ENCODE measurements at places on chromosomes 3 and 15.

- no peak for DNase-seq
These were observed 90.4 kb downstream of the MB21D2 start for GRCh38 chr3:192827208-192827607.

DNA sequence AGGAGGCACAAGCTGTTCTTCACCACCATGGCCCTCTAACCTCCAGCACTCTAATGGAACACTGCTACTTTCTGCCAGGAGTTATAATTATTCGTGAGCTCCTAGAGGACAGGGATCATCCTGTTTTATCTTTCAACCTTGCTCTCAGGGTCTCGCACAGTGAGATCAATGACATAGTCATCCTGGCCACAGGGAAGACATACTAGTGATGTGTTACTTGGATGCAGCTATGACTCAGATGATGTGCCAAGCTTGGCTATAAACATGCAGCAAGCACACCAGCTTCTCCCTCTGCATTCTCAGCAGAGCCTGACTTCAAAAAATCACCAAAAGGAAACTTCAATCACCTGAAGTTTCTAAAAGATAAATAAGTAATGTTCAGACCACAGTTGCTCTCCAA, 203.8 kb upstream of the HES1 start:
- DNase-seq = no peak

- DNase-seq = no peak
These were observed 419.2 kb downstream of the ZNF385D start for GRCh38 chr3:21331857-21332256.

DNA sequence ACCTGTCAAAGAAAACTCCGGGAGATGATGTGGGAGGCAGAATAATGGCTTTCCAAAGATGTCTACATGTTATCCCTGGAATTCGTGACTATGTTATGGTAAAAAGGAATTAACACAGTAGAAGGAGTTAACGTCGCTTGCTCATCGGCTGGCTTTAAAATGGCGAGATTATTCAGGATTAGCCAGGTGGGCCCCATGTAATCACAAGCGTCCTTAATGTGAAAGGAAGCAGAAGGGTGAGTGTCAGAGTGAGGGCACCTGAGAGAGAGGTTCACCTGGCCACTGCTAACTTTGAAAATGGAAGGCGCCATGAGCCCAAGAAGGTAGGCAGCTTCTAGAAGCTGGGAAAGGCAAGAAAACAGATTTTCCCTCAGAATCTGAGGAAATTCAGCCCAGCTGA, 557.2 kb downstream of the EPHB1 start:
- DNase-seq = no peak

DNA sequence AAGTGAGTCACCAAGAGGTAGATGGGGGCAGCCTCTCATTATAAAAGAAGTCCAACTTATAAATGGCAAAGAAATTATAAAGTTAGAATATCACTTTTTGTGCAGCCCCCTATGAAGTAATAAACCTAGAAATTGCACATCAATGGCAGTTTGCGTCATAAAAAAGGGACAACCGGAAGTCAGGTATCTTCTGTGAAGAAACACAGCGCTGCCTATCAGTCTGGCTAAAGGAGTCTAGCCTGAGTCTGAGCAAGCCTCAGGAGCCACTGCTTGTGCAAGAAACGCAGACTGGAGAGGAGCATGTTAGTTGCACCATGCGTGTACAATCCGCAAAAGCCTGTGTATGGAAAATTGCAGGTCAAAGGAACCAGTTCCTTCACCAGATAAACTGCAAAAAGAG, 178.4 kb downstream of the ARRDC4 start:
- DNase-seq = no peak

DNA sequence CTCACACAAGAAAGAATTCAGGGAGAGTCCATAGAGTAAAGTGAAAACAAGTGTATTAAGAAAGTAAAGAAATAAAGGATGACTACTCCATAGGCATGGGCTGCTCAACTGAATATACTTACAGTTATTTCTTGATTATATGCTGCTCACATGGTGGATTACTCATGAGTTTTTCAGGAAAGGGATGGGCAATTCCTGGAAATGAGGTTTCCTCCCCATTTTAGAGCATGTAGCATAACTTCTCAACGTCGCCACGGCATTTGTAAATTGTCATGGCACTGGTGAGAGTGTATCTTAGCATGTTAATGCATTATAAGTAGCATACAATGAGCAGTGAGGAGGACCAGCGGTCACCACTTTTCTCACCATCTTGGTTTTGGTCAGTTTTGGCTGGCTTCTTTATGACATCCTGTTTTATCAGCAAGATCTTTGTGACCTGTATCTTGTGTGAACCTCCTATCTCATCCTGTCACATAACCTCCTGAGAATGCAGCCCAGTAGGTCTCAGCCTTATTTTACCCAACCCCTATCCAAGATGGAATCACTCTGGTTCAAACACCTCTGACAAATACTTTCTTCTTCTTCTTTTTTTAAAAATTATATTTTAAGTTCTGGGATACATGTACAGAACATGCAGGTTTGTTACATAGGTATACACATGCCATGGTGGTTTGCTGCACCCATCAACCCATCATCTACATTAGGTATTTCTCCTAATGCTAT, 849.7 kb downstream of the TBL1XR1 start:
- no peak for DNase-seq

- no peak for DNase-seq
These were observed 246.2 kb downstream of the ZBTB20 start for GRCh38 chr3:114900908-114901307.

GRCh38 chr15:77644543-77645247, 12.0 kb upstream of the LINGO1 start:
- no peak for DNase-seq

- no peak for DNase-seq
These were observed 173.0 kb downstream of the TIGIT start for GRCh38 chr3:114466816-114467215.

DNA sequence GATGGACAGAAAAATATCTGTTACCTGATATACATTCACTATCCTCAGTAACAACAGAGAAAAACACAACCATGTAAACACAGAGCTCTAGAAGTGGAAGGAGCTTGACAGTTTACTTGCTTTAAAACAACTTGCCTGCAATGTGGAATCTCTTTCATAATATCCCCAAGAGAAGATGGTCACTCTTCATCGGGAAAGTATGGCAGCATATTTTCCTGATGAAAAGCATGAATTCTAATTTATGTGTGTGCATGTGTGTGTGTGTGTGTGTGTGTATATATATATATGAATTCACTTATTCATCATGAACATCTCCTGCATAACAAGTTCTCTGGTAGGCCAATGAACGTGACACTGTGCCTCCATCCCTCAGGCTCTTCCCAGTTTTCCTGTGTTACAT, 81.2 kb downstream of the EFL1 start:
- DNase-seq = no peak

- DNase-seq = no peak
These were observed 23.7 kb downstream of the PXYLP1 start for GRCh38 chr3:141255137-141255845.

DNA sequence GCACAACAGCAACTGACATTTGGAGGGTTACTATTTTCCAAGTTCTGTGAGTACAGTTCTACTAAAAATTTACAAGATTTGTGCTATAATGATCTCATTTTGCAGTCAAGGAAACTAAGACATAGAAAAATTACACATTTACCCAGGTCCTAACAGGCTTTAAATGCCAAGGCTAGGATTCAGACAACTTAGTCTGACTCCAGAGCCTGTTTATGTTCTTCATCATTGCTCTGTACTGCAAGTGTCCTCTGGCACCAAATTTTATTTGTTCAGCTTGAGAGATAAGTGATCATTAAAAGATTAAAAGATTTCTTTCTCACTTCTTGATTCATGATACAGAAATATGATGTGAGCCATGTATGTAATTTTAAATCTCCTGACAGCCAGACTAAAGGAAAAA, 290.8 kb downstream of the UBE2E2 start:
- no peak for DNase-seq

DNA sequence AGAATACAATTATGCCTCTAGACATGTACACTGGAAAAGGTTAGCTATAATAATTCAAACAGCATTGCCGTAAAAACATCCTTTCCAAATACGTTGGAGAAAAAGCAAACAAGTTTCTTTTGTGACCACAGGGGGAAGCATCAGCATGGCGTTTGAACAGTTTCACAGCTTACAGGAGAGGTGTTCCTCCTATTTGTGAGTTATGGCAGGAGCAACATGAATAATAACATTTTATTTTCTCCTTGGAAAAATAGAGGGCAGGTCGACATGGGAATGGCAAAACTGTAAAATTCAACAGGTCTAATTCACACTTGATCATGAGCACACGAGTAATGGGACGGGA, 39.7 kb upstream of the GADL1 start:
- no peak for DNase-seq

- no peak for DNase-seq
These were observed 815.3 kb downstream of the TUSC7 start for GRCh38 chr3:117524890-117525289.

DNA sequence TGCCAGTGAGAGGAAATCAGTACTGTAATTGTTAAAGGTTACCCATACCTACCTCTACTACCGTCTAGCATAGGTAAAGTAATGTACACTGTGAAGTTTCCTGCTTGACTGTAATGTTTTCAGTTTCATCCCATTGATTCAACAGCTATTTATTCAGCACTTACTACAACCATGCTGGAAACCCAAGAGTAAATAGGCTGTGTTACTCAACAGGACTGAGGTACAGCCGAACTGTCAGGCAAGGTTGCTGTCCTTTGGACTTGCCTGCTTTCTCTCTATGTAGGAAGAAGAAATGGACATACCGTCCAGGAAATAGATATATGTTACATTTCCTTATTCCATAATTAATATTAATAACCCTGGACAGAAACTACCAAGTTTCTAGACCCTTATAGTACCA, 265.5 kb downstream of the NR2F2 start:
- no peak for DNase-seq

DNA sequence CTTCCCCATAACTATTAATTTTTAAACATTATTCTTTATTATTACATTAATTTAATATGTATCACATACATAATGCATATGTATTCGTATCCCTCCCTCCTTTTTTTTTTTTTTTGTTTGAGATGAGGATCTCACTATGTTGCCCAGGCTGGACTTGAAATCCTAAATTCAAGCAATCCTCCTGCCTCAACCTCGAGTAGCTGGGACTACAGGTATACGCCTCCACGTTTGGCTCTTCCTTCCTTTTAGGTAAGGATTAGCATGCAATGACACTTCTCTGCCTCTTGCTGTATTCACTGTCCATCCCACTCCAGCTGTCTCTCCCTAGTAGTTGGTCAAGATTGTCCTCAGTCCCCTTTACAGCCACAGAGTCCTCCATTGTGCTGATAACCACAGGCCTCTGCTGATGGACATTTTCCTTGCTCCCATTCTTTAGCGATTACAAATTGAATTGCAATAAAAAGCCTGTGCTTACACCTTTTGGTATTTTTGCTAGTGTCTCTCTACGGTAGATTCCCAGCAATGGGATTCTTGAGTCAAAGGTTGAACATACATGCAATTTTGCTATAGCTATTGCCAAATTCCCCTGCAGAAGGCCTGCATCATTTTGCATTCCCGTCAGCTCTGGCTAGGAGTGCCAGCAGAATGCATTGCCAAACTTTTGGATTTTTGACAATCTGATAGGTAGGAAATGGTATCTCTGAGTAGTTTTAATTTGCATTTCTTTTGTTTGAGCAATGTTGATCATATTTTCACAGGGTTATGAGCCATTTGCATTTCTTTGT, 156.6 kb downstream of the SMAD6 start:
- DNase-seq = no peak

DNA sequence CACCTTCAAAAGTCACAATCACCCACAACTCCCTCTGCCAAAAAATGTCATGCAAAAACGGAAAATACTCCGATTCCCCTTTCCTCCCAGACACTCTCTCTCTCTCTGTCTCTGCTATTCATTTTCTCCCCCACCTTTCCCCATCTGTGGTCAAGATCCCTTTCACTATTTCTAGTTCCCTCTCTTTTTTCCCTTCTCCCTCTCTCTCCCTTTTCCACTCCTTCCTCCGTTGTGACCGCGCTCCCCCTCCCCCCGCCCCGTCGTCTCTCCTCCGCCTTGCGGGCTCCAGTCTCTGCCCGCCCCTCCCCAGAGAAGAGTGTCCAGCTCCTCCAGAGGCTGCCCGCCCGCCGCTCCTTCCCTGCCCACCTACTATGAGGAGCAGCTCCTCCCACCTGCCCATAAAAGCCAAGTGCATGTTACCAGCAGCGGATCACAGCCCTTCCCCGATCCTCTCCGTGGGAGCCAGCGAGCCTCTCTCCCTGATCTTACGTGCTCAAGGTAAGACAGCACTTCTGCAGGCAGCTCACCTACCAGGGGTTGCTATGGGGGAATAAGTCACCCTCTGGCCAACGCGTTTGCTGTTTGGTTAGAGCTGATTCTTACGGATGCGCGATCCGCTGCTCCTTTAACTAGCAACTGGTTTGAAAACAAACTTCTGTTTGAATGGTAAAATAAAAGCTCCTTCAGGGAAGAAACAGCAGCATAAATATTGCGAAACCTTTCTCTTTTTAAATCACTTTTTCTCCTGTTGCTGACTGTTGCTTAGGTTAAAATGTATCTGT, at the start of gene COL8A1:
TSS of gene COL8A1 (plus strand) at position 428 of the 782 bp plus-strand sequence. CDS start 152,089 bp downstream, outside the sequence.
- DNase-seq = no peak

GRCh38 chr3:65946438-65946837, 92.3 kb downstream of the MAGI1 start:
- DNase-seq = no peak

GRCh38 chr15:73936588-73937290, 10.5 kb downstream of the LOXL1 start:
- no peak for DNase-seq

DNA sequence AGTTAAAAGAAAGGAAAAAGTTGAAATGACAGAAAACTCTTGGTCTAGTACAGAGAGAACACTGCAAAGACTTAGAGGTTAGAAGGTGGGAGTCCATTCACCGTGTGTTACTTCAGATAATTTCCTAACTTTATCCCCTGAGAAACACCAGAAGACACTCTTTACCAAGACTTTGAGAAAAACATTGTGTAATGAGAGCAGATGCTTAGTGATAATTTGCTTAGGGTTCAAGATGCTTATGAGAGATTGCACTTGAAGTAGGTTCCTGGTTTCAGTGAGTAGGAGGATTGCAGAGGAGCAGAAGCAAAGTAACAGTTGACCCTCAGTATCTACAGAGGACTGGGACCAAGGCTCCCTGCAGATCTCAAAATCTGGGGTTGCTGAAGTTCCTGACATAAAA, 594.1 kb downstream of the NR2F2 start:
- no peak for DNase-seq

GRCh38 chr3:34155108-34155507, 356.7 kb downstream of the PDCD6IP start:
- DNase-seq = no peak

GRCh38 chr3:48514431-48515227, 10.7 kb upstream of the SHISA5 start:
- DNase-seq = no peak

DNA sequence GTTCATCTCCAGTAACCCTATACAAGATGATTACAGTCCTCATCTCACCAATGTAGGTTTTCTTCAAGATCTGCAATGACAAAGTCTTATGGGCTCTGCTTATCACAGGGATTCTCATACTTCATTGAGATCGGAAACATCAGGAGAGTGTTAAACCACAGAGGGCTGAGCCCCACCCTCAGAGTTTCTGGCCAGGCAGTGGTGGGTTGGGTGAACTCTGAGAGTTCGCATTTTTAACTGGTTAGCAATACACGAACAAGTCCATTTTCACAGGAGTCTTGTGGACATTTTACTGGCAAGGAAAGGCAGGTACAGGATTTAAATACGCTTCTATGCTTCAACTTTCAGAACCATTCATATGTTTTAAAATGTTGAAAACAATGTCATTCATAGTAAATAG, 366.7 kb upstream of the ROBO2 start:
- DNase-seq = no peak

- DNase-seq = no peak
These were observed 121.8 kb downstream of the CTNNB1 start for GRCh38 chr3:41320953-41321641.

Data from hematopoietic multipotent progenitor cell treated with erythropoietin and hydrocortisone succinate and interleukin-3 and kit ligand, for 17 days (in vitro differentiated cells).